ENCODE measurements at places on chromosomes 12 and 14.

DNA sequence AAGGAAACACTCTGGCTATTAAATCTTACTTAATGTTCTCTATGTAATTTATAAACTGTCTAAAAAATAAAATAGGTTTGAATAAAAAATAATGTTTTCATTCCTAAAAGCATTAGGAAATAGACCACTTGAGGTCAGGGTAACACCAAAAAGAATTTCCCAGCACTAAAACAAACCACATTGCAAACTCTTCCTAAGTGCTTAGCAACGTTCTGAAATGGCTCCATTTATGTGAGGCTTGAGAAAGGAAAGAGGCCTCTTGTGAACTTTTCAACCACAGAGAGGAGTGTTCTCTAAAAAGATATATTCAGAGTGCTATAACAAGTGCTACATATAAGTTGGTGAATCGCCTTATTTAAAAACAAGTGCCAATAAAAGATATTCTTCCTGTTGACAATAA, 42.7 kb downstream of the ALX1 start:
- no peak for DNase-seq

GRCh38 chr12:3510597-3510996, 19.6 kb downstream of the PRMT8 start:
- no peak for DNase-seq

DNA sequence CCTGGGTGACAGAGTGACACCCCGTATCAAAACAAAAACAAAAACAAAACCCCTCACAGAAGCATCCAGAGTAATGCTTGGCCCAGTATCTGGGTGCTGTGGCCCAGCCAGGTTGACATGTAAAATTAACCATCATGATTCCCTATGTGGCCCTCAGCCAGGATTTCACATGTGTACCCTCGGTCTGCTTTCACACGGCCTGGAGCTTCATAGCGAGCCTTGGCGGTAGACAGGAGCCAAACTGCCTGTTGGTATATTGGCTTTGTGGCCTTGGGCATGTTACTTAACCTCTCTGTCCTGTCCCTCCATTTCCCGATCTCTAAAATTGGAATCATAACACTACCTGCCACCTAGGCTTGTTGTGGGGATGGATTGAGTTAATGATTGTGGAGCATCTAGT, 65.5 kb downstream of the ADCK1 start:
- no peak for DNase-seq

- no peak for DNase-seq
These were observed 547.1 kb upstream of the USP15 start for GRCh38 chr12:61713121-61713520.

- no peak for DNase-seq
These were observed 236.0 kb downstream of the BCL11B start for GRCh38 chr14:99035712-99036610.

- DNase-seq = no peak
These were observed 48.6 kb downstream of the SLC25A47 start for GRCh38 chr14:100371773-100372172.

GRCh38 chr14:68539241-68539737, 253.6 kb downstream of the ZFP36L1 start:
- DNase-seq = no peak

- no peak for DNase-seq
These were observed 155.4 kb upstream of the PDE3A start for GRCh38 chr12:20212658-20213555.

- no peak for DNase-seq
These were observed 93.8 kb downstream of the MED13L start for GRCh38 chr12:116183741-116184141.

- DNase-seq = no peak
These were observed 15.4 kb upstream of the TNS2 start for GRCh38 chr12:53034459-53034858.

- no peak for DNase-seq
These were observed 28.3 kb downstream of the SLC5A8 start for GRCh38 chr12:101181776-101182175.

- DNase-seq = no peak
These were observed 39.2 kb upstream of the KRR1 start for GRCh38 chr12:75550401-75551240.

DNA sequence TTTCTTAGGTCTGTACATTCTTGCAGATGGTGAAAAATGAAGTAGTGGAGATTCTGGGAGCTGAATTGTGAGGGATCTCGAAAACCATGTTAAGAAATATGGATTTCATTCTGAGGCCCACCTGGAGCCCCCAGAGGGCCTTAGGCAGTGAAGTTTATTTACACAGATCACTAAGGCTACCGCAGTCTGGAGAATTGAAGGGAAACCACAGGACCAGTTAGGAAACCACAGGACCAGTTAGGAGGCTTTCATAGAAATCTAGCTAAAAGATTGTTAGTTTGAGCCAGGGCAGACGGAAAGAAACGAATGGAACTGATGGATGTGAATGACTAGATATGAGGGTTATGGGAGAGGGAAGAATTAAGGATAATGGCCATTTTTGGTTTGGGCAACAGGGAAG, 7.2 kb downstream of the CBLN3 start:
- DNase-seq = no peak

DNA sequence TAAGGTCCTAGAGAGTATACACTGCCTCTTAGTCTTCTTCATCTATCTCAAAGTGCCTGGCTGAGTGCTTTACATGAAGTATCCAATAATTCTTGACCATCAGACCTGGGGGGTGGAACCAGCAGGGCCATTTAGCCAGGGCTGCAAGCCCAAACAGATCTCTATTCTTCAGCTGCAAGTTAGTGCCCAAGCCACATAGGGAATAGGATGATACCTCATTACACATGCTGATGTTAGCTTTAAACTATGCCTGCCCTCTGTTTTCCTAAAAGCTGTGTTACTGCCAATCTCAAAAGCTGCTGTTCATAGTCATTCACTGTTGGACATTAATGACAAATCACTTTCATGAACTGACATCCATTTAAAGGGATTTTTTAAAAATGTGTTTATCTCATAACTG, 16.7 kb upstream of the IFNG start:
- no peak for DNase-seq

- no peak for DNase-seq
These were observed 297.2 kb downstream of the FBXL14 start for GRCh38 chr12:1297206-1297605.

- DNase-seq = no peak
These were observed 51.8 kb downstream of the GNS start for GRCh38 chr12:64707362-64707761.

GRCh38 chr12:38915429-38916182, 10.2 kb upstream of the CPNE8 start:
- DNase-seq = no peak

Data from activated gamma-delta T cell treated with Interleukin-2 at 50 U/mL for 16 hours (primary cell).